ENCODE measurements at places on chromosomes 5 and 9. TPM values are rescaled to one million over a fixed set of nuclear protein-coding genes. Genes with fewer than 3 reads are reported as not detected.

DNA sequence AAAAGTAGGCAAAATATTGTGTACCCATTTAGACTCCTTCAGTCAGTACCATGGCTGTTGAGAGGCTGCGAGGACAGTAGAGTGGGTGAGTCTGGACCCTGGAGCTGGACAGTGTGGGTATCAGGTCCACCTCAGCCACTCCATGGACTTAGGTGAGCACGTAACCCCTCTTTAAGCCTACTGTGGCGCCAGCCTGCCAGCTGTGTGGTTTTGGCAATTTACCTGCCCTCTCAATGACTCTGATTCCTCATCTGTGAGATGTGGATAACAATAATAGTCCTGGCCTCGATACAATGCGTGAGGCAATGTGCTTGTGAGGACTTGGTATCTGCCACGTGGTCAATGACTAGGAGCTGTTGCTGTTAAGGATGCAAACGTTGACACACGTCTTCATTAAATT lies 17.9 kb downstream of the SLC1A3 start:
- no peak for DNase-seq

GRCh38 chr9:98262056-98262455 lies 6.6 kb upstream of the TBC1D2 start:
- no peak for DNase-seq

The NIM1K gene
- total RNA-seq: not detected

DNA sequence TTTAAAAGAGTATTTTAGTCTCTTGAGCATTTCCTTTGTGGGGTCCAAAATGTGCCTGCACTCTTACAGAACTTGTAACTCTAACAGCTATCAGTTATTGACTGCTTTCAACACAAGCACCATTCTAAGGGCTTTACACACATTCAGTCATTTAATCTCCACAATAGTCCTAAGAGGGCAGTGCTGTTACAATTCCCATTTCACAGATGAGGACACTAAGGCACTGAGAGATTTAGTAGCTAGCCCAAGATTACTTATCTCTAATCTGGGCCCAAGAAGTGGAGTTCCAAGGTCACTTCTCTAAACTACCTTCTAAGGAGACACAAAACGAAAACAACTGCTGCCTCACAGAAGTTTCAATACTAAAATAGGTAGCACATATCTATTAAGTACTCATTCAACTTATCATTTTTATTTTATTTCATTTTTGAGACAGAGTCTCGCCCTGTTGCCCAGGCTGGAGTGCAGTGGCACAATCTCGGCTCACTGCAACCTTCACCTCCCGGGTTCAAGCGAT lies 275.2 kb downstream of the CWC27 start:
- no peak for DNase-seq

- DNase-seq: no peak
These were observed 6.9 kb upstream of the PDCL start for GRCh38 chr9:122835313-122835731.

All from epithelial cell of proximal tubule (primary cell).